HS-27A (cell line): ENCODE measurements at places on chromosomes 5 and 9.

- DNase-seq: no peak
These were observed 3.4 kb downstream of the CCDC180 start for GRCh38 chr9:97310896-97311295.

GRCh38 chr9:129383561-129384490 lies 205.8 kb upstream of the IER5L start:
- no peak for DNase-seq

- DNase-seq: no peak
These were observed 482.3 kb downstream of the SPOCK1 start for GRCh38 chr5:137016783-137017324.

DNA sequence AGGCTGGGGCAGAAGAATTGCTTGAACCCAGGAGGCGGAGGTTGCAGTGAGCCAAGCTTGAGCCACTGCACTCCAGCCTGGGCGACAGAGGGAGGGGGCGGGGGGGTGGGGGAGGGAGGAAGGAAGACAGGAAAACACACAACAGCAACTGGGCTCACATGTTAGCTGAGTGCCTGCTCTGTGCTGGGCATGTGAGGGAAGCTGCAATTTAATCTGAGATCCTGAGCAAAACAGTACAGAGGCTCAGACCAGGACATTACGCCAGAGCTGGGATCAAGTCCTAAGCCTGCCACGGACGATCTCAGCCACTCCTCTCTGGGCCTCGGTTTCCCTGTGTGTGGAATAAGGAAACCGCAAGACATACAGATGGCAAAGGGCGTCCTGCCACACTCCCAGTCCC lies 119.1 kb downstream of the VAV2 start:
- DNase-seq: no peak

DNA sequence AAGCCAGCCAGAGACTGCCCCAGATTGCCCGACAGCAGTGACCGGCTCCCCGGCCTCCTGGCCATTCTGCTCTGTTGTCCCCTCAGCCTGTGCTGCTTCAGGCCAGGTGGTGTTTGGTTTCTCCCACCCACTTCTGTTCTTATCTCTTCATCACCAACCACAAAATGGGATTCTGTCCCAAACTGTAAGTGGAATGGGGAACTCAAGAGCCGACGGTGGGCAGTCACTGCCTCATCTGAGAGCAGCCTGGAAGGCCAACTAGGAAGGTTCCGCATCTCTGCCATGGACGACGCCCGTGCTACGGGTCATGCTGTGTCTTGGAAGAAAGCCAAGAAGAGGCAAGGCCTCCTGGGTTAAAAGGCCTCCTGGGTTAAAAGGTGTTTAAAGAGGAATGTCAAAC lies 219.0 kb upstream of the PIK3R1 start:
- no peak for DNase-seq

GRCh38 chr9:9919174-9919775 lies 693.5 kb downstream of the PTPRD start:
- no peak for DNase-seq

DNA sequence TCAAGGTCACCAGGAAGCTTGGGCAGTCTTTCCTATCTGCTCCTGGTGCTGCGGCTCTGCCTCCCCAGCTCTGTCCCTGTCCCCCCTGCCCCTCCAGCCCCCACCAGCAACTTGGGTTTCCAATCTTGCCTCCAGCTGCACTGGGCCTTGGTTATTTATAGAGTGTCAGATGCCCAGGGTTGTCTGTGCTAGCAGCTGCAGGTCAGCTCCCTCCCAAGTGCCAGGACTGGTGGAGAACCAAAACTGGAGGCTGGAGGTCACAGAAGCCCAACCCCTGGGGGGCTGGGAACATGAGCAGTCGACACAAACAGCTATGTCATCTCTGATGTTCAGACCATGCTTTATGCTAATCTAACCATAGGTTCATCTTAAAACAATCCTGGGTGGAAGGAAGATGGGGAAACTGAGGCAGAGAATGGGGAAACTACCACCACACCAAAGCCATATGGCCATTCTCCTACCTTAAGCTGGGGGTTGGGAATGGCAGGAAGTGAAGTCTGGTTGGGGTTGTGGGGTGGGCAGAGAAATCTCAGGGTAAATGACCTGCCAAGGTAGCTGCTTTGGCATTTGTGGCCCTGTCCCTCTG lies 1.7 kb downstream of the TPM2 start:
- DNase-seq: no peak

DNA sequence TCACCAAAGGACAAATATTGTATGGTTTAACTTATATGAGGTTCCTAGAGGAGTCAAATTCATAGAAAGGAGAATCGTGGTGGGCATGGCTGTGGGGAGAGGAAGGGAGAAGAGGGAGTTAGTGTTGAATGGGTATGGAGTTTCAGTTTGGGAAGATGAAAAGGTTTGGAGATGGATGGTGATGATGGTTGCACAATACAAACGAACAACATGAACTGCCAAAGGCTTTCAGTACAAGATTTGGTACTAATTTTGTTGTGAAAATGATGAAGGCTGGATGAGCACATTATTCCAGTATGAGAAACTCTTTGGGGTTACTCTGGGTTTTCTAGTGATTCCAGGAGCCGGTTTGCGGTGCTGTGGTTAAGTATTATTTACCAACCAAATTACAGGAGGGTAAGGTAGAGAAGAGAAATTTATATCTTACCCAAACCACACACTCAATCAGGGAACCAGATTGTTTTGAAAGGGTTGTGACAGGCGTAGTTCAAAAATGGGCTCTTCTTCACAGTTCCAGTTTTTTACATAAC lies 112.0 kb upstream of the TBC1D2 start:
- no peak for DNase-seq

DNA sequence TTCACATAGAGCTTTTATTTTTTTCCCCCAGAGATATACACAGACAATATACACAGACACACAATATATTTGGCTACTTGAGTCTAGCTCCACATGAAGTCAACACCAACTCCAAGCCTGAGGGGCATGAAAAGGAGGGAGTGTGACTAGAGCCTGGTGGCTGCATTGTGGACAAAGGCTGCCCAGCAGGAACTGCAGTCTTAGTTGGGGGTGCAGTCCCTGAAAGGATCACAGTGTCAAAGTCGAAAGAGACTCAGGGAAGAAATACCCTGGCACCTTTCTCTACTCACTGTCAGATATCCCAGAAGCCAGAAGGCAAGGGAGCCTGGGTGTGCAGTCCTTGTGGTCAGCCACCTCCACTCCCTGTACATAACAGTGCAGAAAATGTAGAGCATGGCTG lies 231.6 kb upstream of the RPS23 start:
- no peak for DNase-seq

DNA sequence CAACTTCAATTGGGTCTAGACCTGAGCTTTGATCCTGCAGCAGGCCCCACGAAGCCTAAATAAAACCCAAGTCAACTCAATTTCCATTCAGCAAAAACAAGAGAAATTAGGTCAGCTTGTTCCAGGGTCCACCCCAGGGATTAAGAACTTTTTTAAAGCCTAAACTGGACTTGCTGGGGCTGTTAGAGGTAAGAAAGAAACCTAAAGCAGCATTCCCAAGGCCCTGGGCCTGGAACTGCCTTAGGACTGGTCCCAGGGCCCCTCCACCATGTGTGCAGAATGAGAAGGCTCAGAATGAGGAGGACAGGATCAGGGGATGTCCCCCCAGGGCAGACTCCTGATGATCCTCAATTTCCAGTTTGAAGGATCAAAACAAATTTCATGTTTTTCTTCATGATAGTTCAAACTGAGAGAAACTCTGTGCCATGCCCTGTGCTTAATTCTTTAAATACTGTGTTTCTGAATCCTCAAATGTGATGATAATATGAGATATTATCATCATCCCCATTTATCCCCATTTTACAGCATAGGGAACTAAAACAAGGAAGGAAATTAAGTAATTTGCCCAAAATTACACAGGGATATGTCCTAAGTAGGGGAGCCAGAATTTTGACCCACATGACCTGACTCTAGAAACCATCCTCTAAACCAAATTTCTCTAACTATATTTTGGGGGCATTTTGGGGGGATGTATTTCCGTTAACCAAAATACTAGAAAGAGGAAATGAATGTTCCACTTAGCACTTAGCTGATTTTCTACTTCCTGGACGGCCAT lies 64.5 kb downstream of the DENND1A start:
- DNase-seq: no peak

DNA sequence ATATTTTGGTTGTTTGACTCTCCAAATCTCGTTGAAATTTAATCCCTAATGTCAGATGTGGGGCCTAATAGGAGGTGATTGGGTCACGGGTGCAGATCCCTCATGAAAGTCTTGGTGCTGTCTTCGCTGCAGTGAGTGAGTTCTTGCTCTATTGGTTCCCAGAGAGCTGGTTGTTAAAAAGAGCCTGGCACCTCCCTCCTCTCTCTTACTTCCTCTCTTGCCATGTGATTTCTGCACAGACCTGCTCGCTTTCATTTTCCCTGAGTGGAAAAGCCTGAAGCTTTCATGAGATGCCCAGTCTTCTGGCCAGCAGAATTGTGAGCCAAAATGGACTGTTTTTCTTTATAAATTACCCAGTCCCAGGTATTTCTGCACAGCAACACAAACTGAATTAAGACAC lies 221.6 kb downstream of the MAT2B start:
- DNase-seq: no peak

DNA sequence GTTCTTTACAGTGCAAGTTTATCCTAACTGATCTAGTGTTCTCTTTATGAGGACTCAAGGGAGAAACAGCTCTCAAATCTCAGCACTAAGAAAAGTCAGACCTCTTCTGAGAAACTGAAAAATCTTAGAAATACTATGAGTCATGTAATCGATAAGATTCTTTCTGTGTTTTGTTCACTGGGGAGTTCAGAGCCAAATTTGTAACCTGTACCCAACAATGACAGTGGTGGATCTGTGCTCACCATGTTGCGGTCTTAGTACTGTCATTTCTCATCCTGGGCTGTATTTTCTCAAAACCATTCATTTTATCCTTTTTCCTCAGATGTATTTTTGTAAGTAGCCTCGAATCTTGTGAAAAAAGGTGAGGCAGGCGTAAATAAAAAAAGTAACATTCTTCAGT lies 146.4 kb downstream of the ACER2 start:
- DNase-seq: no peak

GRCh38 chr5:140148508-140148907 lies 22.8 kb downstream of the IGIP start:
- no peak for DNase-seq

DNA sequence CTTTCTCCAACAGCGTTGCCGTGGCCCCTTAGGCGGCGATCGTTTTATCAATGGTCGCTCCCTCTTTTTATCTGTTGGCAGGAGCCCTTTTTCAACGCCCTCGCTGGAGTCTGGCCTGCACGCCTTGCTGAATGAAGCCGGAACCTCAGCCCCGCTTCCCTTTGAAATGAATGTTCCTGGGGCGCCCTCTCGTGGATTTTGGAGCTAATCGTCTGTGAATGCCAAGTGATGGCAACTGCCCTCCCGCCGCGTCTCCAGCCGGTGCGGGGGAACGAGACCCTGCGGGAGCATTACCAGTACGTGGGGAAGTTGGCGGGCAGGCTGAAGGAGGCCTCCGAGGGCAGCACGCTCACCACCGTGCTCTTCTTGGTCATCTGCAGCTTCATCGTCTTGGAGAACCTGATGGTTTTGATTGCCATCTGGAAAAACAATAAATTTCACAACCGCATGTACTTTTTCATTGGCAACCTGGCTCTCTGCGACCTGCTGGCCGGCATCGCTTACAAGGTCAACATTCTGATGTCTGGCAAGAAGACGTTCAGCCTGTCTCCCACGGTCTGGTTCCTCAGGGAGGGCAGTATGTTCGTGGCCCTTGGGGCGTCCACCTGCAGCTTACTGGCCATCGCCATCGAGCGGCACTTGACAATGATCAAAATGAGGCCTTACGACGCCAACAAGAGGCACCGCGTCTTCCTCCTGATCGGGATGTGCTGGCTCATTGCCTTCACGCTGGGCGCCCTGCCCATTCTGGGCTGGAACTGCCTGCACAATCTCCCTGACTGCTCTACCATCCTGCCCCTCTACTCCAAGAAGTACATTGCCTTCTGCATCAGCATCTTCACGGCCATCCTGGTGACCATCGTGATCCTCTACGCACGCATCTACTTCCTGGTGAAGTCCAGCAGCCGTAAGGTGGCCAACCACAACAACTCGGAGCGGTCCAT lies 10.0 kb downstream of the S1PR3 start:
- peak; percentile 22 for DNase-seq

- no peak for DNase-seq
These were observed 26.2 kb downstream of the NDUFA8 start for GRCh38 chr9:122133263-122133983.

DNA sequence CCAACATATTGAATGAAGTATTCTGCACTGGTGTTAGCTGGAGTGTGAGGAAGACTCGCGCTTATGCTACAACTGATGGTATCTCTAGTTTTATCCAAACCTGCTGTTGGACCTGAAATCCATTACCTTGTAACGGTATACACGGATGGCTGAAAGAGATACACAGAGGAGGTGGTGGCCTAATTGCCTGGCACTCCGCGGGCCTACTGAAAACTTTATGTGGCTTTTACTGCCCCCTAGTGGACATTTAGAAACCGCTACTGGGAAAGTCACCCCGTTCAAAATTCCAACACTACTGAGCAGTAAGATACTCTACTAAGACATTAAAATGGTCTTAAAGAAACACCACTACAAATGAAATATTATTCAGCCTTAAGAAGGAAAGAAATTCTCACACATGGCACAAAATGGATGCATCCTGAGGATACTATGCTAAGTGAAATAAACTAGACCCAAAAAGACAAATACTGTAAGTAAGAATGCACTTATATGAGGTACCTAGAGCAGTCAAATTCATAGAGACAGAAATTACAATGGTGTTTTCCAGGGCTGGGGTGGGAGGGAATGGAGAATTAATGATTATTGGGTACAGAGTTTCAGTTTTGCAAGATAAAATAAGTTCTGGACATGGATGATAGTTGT lies 100.4 kb downstream of the TTLL11 start:
- DNase-seq: peak; percentile 30

GRCh38 chr5:149452007-149452664 lies 73.0 kb upstream of the IL17B start:
- DNase-seq: no peak

DNA sequence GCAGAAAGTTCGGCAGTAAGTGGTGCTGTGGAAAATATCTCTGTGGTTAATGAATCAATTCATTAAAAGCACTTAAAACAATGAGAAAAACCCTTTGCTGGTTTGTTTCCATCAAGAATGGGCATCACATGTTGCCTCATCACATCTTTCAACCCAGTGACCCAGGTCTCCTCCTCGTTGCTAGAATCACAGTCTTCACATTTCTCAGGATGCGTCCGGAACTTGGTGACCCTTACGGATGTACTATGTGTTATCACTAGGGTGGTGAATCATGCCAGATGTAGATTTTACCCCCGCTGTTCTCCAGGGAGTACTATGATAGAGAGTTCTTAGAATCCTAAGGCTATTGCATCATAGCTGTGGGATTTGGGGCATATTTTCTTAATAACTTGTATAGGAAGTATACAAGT lies 217.9 kb upstream of the KLF4 start:
- DNase-seq: peak; percentile 75

GRCh38 chr5:133552925-133553525 lies 59.3 kb downstream of the FSTL4 start:
- DNase-seq: no peak

GRCh38 chr5:119476341-119476740 lies 24.0 kb downstream of the HSD17B4 start:
- no peak for DNase-seq

- DNase-seq: no peak
These were observed 91.5 kb upstream of the PHF24 start for GRCh38 chr9:34866614-34867013.
